ENCODE measurements at places on chromosomes 12 and 14.

DNA sequence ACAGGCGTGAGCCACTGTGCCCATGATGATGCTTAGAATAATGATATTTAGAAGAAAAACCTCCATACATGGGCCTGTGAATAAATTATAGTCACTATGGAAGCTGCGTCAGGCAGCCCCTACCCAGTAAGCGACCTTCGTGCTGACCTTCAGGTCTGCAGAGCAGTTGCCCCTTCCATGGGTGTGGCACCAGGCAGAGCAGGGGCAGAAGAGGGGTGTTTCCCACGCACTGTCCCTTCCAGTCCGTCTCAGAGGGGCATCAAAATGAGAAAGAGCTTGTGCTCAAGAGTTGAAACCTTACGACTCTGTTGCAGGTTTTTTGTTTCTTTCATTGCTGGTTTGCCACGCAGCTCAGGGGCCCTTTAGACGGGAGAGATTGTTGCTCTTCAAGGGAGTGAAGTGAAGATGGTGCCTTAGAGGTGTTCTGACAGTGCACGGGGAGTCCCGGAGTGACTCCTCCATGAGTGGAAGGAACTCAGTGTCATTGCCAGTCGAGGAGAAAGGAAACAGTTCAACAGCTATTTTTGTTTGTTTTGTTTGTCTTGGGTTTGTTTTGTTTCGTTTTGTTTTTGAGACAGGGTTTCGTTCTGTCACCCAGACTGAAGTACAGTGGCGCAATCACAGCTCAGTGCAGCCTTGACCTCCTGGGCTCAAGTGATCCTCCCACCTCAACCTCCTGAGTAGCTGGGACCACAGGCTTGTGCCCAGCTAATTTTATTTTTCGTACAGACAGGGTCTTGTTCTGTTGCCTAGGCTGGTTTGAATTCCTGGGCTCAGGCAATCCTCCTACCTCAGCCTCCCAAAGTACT is 13.9 kb downstream of the CKB start:
- DNase-seq: no peak

GRCh38 chr14:75440733-75441477 is 13.1 kb downstream of the JDP2 start:
- no peak for DNase-seq

DNA sequence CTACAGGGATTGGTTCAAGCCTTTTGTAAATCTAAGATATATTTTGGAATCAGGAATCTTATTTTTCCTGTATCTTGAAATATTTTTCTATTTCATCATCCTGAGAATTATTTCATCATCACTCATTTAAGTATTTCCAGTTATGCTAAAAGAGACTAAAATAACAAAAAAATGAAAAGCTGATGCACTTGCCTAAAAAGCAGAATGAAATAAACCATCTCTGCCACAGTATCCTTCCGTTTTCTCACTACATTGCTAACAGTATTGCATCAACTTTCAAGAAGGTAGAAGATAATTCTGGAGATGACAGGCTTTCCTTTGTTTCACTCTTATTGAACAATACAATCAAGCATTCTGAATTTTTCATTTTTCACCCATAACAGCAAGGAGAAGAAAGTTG is 31.1 kb upstream of the EIF5 start:
- no peak for DNase-seq

DNA sequence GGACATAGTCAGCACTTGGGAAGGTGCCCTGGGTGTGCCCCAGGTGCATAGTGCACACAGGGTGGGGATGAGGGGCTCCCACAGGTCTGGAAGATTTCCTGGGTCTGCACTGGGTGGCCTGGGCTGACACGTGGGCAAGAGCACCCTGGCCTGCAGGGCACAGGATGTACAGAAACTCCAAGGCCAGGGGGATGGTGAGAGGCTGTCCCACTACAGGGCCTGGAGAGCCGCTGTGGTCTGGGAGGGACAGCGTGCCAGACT is 35.8 kb upstream of the PPP1R13B start:
- no peak for DNase-seq

- no peak for DNase-seq
Observed at GRCh38 chr14:39034481-39035296, 68.3 kb downstream of the SEC23A start.

DNA sequence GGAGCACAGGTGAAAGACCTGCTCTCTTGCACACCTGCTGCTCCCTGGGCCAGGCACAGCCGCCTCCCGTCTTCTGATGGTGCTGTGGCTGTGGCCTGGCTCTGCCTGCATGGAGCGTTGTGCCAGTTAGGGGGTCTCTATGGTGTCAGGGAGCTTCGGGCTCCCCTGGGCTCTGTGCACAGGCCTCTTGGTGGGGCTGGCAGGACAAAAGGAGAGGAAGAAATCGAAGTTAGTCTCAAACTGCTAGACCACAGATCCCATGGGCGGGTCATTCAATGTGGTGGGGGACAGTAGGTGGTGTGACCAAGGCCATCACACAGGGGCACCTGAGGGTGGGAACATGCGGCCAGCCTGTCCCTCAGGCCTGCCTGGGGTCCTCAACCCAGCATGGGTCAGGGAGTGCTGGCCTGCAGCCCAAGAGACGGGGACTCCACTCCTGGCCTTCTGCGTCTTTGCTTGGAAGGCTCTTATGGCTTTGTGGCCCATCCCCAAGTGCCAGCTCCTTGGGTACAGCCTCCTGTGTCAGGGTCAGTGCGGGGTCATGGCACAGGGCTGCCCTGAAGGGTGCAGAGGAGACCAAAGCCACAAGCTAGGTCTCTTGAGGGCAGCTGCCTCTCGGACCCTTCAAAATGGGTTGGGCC is 84.1 kb downstream of the KIF26A start:
- no peak for DNase-seq

DNA sequence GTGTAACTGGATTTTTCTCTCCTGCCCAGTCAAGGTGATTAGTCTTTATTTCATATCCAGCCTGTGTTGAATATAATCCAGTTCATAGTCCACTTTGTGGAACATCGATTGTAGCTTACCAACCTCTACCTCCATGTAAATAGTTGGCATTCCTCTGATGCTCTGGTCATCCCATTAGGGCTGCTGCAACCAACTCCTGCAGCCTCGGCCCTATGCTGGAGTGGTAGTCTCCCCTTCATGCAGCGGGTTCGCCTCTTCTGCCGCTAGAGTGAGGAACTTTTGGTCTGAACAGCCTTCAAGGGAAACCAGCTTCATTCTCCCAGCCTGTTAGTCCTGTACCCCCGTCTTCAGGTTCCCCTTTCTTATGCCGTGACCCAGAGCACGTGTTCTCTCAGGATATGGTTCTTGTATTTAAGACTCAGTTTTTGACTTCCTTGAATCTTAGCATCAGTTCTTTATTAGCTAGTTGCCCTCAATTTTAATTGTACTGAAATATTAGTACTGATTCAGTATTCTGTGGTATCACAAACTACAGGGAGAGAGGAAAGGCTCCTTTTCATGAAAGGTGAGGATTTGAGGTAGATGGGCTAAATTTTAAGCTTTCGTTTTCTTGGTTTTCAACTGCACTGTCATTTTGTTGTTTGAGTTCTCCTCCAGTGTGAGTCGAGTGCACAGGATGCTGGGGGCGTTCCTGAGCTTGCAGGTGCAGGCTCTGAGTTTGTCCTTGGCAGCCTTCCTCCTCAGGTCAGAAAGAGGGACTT is 33.2 kb downstream of the ZNF664 start:
- no peak for DNase-seq

DNA sequence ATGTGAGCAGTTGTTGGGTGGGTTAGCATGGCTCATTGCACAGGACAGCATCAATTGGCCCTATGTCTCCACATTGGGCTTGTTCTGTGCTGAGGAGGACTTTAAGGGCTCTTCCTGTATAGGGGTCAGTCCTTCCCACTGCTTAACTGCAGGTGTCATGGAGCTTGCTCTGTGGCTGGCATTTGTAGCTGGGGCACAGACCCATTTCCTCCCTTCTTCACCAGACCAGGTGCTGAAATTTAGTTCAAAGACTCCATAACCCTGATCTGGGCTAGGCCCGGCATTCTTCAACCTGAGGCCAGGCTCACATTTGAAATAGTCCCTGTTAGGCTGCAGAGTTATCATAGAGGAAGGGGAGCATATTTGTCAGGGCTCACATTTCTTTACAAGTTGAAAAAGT is 12.8 kb downstream of the CHST11 start:
- DNase-seq: no peak

DNA sequence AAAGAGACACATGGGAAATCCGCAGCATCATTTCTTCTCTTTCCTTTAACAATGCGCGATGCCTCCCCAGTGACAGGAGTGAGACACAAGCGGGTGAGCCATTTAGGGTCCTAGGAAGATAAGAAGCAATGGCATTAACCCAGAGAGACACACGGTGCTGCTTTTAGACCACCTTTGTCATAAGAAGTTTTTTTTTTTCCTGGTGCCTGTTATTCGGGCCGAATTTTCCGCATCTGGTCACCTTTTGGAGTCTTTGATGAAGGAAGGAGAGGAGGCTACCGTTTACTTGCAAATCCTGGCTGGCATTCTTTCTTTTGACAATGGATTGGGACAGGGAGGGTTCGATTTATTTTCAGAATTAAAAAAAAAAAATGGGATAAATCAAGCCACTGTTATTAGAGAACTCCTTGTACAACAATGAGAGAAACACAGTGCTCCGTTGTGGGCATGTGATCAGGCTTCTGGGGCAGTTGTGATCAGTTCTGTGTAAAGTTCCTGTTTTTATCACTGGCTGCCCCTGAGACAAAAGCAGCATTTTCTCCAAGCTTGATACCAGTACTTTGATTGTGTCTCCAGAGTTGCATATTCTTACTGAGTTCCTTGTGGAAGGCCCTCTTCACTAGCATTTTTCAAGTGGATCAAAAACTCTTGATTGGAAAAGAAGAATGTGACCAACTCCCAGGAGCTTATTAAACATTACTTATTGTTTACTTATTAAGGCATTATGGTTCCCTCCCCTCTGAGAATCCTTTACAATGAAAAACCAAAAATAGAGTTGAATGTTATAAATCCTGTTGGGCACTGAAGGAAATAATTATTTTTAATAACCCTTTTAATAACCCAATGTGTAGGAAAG is 1.1 kb downstream of the DIP2B start:
- peak; percentile 39 for DNase-seq

DNA sequence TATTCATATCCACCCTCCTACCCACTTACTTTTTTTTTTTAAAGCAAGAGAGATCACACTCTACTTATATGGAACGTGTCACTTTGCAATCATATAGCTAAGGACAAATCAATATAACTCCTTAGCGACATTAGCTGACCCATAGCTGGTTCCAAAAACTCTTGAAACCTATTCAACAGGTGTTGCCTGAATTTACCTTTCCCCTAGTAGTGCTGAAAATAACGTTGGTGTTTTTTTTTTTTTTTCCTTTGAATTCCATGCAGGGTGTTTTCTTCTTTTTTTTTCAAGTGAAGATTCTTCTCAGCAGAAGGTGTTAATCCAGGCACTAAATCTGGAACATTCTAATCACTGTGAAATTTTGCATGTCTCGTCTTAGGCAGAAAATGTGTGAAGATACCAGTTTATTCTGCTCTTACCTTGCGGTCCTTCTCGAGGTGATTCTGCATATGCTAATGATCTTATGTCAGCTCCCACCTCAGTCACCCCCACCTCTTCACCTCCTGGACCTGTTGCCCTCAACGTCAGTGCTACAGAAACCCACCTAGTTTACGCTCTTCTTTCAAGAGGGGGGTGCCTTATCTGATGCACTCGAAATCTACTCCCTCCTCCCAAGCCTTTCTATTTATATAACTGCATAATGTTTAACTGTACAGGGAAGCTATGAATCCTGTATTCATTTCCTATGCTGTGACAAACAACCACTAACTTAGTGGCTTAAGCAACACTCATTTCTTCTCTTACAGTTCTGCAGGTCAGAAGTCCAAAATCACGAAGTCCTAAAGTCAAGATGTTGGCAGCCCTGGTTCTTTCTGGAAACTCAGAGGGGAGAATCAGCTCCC is 7.1 kb upstream of the VPS37B start:
- no peak for DNase-seq

DNA sequence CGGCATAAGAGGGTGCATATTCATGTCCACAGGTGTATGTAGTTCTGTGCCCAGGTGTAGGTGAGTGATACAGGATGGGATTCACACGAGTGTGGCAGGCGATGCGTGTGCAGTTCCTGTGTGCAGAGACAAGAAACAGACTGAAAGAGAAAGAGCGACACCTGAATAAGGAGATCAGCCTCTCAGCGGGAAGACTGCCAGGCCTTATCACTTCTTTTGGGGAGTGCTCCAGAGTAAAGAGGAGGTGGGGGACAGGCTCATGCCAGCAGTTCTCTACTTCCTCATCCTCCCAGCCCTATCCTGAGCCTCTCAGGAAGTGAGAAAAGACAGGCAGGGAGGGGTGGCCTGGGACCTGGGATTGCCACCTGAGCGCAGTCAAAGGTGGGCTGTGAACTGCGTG is 2.8 kb downstream of the PSMB11 start:
- no peak for DNase-seq

GRCh38 chr12:83476695-83477690 is 790.3 kb downstream of the TMTC2 start:
- no peak for DNase-seq

DNA sequence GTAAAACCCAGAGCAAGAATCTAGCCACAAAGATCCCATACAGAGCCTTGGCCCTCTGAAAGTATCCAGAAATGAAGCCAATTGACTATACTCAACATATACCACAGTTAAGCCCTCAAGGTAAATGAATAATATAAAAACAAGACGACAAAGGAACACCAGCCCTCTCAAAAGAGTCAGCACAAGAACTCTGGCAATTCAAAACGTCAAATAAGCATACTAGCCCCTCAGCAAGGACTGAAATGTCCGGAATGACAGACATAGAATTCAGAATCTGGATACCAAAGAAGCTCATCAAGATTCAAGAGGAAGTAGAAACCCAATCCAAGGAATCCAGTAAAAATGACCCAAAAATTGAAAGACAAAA is 49.9 kb downstream of the GTF2A1 start:
- no peak for DNase-seq

DNA sequence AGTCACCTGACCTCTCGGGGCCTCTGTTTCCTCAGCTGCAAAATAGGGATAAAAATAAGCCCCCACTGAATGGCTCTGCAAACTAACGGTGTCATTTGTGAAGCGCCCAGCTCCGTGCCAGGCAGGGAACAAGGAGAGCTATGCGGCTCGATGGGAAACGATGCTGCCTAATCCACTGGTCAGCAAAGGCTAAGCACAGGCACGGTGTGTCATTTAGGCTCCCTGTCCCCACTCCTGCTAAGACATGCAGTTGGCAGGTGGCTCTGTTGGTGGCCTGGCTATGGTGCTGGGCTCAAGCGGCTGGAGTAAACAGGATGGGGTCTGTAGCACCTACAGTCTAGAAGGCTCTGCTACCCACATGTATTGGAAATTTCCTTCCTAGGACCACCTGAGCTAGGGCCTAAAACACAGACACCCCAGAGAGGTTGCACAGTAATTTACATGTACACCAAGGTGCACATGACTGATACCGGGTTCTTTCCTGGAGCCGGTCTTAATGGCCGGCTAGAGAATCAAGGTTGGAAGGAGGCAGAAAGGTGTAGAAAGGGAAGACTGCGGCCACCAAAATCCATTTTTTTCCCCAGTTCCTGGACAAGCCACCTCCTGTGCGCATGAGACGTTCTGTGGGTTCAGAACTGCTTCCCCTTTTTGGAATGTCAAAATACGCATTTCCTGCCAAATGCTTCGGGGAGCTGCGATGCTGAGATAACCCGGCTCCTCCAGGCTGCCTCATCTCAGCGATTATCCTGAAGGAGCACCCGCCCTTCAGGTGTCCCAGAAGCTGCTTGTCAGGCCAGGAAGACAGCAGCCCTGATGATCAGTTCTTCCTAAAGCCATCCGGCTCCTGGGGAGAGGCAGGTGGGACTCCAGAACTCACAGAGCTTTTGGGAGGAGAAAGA is 1.0 kb downstream of the CACNA2D4 start:
- DNase-seq: no peak
